Activated CD8-positive, alpha-beta memory T cell treated with anti-CD3 and anti-CD28 coated beads for 48 hours (primary cell): ENCODE measurements at places on chromosomes 1 and 21.

- peak; percentile 76 for DNase-seq
These were observed 8.0 kb upstream of the COL6A1 start for GRCh38 chr21:45973475-45974072.

GRCh38 chr1:208201229-208201628, 43.0 kb downstream of the PLXNA2 start:
- DNase-seq, result no peak

DNA sequence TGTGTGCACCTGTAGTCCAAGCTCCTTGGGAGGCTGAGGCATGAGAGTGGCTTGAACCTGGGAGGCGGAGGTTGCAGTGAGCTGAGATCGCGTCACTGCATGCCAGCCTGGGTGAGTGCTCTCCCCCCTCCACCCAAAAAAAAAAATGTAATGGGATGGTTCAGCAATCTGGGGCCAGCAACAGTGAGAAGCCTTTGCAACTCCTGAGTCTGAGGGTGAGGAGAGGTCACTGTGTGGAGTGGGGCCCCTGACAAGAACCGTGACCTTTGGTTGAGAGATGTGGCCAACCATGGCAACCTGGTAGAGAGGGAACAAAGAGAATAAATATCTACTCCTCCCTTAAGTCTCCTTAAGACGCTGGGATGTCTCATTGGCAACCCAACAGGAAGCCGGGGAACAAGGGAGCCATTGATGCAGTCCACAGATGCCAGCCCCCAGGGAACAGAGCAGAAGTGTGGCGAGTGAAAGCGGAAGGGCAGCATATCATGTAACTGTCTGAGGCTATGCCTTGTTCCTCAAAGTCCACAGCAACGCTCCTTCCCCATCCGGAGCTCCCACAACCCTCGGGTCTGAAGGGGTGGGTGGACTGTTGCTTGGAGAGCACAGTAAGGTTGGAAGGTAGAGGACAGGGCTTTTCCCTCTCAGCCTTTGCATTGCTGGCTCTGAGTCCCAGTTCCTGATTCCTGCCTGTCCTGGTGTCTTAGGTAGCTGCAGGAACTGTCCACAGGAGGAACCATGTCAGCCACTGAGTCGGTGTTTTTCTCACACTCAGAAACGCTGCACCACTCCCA, 8.3 kb downstream of the TRNP1 start:
- no peak for DNase-seq

DNA sequence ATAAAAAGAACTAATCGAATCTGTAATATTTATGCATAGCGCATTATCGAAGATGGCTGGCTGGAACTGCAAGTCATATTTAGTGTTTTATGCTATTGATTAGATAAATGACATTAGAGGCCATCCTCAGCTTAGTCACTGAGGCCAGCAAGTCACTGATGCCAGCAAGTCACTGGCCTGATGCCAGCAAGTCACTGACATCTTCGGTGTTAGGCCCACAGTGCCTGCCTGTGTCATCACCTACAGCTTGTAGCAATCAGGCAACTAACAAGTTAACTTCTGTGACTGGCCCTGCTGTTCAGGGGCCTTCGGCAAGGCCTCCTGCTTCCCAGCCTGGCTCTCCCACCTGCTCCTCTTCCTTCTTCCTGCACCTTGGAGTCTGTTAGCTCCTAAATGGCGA, 65.6 kb upstream of the SCCPDH start:
- no peak for DNase-seq

- DNase-seq, result no peak
These were observed 224.2 kb upstream of the RUNX1 start for GRCh38 chr21:35273333-35273732.

DNA sequence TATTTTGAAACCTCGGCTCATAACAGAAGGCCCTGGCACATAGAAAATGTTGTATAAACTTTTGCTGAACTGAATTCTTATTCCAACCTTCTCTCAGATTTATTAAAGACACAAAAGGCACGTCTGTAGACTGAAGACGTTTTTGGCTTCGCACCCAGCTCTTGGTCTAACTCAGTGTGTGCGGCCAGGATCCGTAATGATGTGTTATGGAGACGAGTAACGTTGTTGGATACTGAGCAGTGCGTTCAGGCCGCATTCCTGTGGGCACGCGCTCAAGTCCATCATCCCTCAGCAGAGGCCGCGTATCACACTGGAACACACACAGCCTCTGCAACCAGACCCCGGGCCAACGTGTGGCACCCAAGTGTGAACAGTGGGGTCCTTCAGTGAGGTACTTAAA, 154.8 kb upstream of the RAB4A start:
- no peak for DNase-seq

- DNase-seq, result no peak
These were observed 33.9 kb downstream of the LDLRAP1 start for GRCh38 chr1:25577134-25577920.

GRCh38 chr1:13842497-13842896, 142.5 kb downstream of the PRDM2 start:
- no peak for DNase-seq

DNA sequence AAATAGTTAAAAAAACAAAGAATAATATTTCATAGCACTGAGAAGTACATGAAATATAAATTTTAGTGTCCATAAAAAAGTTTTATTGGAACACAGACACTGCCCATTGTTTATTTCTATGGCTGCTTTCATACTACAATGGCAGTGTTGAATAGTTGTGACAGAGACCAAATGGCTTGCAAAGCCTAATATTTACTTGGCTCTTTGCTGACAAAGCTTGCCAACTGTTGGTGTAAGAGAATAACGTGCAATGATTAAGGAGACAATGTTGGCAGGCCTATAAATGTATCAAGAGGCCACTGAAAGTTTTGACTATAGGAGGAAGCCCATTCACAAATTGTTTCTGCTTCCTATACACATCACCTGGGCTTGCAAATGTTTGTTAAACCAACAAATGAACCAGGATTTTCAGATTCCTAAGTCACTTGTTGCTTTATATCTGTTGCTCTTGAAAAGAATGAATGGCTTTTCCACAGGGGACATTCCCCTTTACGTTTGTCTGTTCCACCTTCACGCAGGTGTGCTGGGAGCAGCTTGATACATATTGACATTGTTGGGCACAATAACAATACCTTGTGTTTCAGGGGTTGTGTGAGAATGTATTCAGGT, 5.5 kb upstream of the ST6GALNAC3 start:
- DNase-seq, result no peak

DNA sequence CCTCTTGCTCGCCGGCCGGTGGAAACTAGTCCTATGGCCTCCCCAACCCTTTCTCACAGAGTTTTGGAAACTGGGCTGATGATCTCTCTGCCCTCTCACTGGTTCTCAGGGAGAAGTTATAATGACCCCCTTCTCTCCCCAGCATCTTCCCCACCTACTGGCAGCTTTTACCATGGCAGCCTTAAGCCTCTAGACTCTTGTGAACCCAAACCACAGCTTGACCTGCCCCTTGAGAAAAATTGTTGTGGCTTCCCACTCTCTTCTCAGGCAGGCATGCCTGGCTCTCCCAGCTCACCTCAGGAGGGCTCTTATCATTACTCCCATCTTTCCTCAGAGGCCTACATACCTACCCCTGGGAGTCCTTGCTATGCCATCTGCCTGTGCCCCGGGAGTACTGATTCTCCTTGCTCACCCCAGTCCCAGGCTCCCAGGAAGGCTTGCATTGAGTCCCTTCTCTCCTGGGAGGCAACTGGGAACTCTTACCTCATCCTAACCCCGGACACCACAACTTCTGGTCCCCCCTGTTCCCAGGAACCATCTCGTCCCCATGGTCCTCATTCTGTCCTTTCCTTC, 1.6 kb downstream of the NSUN4 start:
- DNase-seq, result no peak

- DNase-seq, result no peak
These were observed 59.0 kb upstream of the FGGY start for GRCh38 chr1:59237900-59238299.

DNA sequence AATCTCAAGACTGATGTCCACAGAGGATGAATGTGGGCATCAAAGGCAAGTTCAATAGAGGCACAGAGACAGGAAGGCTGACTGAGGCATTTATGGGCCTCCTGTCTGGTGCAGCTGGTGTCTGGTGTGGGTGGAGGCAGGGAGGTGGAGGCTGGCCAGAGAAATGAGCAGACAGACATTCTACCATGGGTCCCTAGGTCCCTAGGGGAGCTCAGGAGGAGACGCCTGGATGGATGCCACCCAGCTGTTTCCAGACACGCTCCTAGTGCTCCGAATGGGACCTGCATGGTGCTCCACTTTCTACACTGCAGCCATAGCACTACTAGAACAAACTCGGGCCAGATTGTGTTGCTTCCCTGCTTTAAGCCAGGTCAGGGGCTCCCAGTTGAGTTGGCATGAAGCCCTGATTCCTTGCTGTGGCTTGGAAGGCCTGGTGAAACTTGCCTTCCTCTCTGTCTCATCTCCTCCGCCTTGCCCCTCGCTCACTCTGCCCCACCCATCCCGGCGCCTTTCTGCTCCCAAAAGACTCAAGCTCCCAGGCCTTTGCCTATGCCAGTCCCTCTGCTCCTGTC, 25.3 kb downstream of the PADI2 start:
- no peak for DNase-seq

DNA sequence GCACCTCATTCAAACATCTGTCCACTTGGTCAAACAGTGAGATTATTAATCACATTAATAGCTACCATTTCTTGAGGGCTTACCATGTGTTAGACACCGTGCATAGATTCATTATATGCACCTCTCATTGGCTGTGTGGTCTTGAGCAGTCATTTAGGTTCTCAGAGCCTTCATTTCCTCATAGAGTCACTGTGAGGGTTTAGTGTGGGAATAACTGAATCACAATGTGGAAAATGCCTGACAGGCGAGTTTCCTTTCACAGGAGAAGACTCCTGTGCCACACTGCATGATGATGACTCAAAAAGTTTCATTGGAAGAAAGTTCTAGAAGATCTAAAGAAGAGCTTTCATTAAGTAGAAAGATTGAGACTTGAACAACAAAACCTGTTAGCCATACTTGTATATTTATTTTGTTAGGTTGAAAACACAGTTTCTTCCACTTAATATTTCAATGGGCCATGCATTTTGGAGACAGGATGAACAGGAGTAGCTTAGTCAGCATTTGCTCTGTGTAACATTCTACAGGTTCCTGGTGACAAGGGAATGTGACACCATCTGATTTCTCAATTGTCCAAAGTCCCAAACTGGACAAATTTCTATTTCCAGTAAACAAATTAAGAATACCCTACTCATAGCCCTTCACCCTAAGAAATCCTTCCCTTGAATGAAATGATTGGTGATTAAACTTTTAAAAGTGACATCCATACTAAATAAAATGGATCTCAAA, 45.7 kb downstream of the FYB2 start:
- no peak for DNase-seq

DNA sequence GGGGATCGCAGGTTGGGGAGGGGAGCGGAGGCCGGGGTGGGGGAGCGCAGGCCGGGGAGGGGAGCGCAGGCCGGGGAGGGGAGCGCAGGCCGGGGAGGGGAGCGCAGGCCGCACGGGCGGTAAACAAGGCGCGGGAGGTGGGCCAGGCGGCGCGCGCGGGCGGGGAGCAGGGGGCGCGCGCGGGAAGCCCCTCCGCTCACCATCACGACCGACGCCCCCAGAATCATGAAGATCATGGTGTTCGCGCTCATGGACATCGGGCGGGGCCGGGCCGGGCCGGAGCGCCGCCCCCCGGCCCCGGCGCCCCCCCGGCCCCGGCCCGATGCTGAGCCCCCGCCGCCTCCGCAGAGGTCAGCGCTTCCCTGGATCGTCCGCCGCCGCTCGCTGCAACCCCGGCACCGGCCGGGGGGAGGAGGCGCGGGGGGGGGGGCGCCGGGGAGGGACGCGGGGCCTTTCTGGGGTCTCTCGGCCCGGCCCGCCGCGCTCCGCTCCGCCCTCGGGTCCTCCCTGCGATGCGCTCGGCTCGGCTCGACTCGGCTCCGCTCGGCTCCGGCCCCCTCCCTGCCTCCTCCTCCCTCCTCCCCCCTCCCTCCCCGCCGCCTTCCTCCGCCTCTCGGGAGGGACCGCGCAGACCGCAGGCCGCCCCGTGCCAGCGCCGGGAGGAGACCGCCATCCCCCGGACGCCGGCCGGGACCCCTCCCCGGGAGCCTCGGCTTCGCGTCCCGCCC, at the start of gene TMEM240:
TMEM240 (minus strand) TSS at position 535 of the 728 bp plus-strand sequence; CDS start at position 257, 278 bp downstream.
- peak; percentile 24 for DNase-seq

GRCh38 chr1:188723332-188724020, 1754.2 kb downstream of the BRINP3 start:
- DNase-seq, result no peak

GRCh38 chr1:190475421-190476141, 2.1 kb downstream of the BRINP3 start:
- DNase-seq, result no peak

DNA sequence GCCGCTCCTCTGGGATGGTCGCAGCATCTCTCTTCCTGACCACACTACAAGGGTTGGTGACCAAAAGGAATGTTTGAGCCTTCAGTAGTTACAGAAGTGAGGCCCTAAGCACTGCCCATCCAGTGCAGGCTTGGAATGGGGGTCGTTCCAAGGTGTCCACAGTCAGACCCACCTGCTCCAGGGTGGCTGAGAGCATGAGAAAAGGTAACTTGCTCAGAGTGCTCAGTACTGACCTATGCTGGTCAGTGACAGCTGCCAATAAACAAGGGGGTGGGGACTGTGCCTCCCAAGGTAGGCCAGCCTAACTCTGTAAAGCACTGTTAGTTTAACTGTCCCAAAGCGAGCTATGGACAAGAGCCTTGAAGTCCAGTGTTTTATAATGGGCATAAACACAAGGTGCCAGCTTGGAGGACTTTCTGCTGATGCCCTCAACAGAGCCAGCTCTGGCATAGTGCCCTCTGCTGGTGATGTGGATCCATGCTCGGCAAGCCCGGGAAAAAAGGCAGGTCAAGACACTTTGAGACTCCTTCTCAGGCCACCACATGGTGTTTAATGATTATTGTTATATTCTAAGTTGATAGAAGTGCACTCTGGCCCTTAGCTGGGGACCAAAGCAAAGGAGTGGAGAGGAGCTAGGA, 78.1 kb upstream of the DNAH14 start:
- peak; percentile 32 for DNase-seq

GRCh38 chr1:152932170-152932811, 14.7 kb upstream of the SPRR5 start:
- DNase-seq, result no peak

DNA sequence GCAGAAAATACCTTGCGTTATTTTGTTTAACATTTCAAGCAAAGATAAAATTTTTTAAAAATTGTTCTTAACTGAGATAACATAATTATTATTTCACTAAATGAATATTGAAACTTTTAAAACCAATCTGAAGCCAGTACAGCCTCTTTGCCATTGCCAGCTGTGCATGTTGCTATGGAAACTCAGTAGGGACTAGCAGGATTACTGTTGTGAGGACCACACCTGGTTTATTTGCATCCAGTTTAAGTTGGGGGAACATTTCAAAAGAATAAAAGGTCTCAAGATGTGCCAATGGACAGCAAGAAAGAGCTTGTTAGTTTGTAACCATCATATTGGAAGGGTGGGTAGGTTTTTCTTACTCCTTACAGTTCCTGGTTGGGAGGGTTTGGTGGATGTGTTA, 80.7 kb downstream of the POU2F1 start:
- no peak for DNase-seq

GRCh38 chr1:237902960-237903743, 12.4 kb upstream of the ZP4 start:
- DNase-seq, result no peak
